ENCODE measurements at places on chromosomes 5 and 9.

- DNase-seq = no peak
Observed at GRCh38 chr9:37350486-37351190, 71.9 kb upstream of the GRHPR start.

GRCh38 chr9:33225319-33226147 lies 14.4 kb upstream of the SPINK4 start:
- DNase-seq = peak; percentile 57

DNA sequence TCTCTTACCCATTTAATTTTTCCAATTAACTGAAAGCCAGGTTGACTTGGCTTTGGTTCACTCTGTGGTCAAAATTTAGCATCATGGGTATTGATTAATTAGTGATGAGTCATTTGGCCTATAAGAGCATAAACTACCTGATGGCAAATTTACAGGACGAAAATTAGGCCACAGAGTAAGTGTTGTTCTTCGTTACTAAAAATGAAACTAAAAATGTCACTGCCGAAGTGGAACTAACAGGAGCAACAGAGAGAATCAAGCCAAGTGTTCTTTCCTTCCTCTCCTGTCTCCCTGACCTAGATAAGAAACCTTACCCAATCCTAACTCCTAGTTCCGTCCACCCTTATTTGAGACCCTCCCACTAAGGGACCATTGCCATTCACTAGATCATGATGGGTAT lies 176.9 kb downstream of the RAB3C start:
- peak; percentile 9 for DNase-seq

DNA sequence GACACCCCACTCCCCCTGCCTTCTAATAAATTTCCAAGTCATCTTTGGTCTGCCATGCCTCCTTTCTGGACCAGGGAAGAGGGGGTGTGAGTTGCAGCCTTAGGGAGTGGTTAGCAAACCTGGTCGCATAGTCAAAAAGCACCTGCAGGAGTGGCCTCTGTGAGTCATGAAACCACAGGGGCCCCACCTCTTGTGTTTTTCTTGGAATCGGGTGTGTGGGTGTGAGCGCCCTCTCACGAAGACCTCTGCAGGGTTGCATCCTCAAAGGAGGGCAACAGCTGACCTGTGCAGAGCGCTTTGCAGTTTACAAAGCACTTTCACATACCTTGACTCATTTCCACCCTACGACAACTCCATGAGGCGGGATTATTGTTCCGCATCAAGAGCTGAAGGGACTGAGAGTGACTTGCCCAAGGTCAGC lies 36.8 kb upstream of the TEX48 start:
- no peak for DNase-seq

- no peak for DNase-seq
Observed at GRCh38 chr5:78746021-78746770, 97.6 kb upstream of the LHFPL2 start.

All from globus pallidus (tissue), 1 donor.